Stimulated activated CD4-positive, alpha-beta T cell treated with anti-CD3 and anti-CD28 coated beads, Interleukin-12 subunit alpha, Interleukin-12 subunit beta, amount 100 ng/mL, for 4 hours (primary cell): ENCODE measurements at places on chromosomes 4 and X.

- no peak for DNase-seq
Observed at GRCh38 chr4:30462445-30463090, 257.6 kb upstream of the PCDH7 start.

DNA sequence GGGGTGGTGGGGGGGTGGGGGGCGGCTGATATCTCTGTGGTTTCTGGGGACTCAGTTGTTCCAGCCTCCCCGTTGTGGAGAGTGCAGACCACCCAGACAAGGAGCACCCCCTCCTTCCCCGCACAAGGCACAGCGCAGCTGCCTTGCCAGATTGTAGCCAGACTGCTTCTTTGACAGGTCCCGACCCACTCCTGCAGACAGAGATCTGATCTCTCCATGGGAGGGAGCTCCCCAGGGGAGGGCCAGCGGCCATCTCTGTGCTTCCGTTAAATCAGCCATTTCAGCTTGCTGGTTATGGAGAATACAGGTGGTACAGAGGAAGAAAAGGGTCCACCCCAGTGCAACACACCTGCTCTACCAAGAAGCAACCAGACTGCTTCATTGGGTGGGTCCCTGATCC, 80.8 kb downstream of the FGF16 start:
- no peak for DNase-seq

DNA sequence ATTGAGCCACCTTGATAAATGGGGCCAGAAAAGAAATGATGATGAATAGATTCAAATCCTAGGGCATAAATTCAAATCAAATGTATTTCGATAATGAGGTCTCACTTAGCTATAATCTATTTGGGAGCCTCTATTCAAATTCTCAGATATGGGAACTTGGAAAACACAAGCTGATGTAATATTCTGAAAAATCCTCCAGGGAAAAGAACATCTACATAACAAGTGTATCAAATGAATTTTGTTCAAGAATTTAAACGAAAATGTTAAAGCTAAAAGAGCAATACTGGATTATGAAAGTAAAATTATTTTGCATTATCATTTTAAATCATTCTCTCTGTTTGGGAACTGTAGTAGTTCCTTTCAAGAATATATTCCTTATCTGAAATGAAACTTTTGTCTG, 38.9 kb upstream of the RAP1GDS1 start:
- DNase-seq: no peak

GRCh38 chr4:96036781-96037180, 196.9 kb downstream of the PDHA2 start:
- DNase-seq: no peak

DNA sequence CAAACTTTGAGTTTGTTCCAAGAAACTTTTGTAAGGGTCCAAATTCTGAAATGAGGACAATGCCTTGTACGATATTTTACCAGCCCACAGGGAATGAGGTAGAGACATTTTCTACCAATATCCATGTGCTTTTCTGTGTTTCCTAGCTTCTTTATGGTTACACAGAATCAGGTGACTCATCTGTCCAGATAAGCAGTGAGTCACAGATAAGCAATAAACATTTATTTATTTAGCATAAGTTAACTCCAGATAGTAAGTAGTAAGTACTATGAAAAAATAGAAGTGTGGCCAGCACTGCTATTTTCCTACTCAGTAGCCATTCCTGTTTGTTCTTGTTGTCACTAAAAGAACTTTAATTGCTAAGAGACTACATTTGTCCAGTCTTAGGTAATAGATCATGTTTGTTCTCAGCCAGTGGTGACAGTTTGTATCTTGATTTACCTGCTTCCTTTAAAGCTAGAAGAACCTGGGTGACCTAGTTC, 7.4 kb downstream of the AFF1 start:
- no peak for DNase-seq

DNA sequence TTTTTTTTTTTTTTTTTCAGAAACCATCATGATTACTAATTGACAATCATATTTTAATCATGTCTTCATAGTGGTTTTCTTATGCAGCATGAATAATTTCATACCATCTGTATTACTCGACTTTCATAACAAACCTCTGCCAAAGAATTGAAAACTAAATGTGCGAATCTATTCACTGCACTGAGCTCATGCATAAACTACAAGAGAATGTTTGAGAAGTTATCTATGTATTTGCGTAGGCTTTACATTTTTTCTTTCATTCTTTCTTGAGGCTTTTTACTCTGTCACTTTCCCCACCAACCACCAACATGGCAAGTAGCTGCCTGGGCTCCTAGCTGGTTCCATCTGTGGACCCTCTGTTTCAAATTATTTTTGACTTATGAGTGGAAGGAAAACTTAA, 1761.0 kb downstream of the STIM2 start:
- no peak for DNase-seq

DNA sequence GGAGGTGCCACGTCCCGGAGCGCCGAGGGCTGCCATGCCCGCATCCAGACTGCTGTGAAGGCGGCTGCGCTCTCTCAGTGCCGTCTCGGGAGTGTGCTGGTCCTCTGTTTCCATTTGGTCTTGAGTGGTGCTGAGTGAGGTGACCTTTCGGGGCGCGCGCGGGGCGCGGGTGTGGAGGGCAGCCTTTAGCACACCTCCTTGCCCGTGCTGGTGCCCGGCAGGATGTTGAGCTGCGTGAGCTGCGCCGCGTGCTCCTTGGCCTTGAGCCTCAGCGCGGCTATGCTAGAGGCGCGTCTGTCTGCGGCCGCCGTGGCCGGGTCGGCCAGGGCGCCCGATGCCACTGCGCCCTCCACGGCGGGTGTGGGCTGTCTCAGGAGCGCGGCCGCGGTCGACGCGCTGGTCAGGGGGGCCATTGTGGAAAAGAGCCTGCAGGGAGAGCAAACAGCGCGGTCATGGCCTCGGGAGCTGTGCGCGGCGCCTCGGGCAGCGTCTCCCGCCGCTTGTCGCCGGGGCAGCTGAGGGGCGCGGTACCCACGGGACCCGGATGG, 11.2 kb downstream of the ARX start:
- DNase-seq: no peak

DNA sequence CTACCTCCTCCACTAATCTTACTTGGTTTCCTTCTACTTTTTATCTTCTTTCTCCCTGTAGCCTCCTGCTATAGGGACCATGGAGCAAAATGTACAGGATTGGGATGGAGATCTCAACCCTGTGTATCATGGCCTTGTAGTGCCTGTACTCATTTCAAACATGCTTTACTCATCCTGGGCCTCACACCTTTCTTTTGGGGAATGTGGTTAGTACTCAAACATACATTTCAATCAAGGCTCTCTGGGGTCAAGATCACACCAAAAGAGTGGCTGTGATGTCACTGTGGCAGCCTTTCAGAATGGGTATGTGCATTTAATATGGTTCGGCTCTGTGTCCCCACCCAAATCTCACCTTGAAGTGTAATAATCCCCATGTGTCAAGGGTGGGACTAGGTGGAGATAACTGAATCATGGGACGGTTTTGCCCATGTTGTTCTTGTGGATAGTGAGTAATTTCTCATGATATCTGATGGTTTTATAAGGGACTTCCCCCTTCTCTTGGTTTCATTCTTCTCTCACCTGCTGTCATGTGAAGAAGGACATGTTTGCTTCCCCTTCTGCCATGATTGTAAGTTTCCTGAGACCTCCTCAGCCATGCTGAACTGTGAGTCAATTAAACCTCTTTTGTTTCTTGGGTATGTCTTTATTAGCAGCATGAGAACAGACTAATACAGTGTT, 205.1 kb downstream of the RASL11B start:
- DNase-seq: no peak

- DNase-seq: no peak
Observed at GRCh38 chrX:11064851-11065600, 46.1 kb upstream of the HCCS start.

DNA sequence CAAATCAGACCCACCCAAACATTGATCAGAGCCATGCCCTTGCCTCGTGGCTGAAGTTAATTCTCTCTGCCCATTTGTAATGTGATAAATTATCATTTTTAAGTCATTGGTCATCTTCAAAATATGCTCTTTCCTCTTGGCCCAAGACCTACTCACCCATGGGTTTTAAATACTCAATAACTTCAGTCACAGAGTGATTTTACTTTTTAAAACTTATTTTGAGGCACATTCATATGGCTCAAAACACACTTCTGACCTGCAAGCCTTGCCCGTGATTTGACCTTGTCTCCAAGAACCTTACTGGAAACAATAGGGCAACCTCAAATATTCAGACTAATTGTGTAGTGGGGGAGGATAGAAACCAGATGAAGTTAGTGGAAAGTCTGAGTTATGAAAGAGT, 176.2 kb upstream of the LNX1 start:
- no peak for DNase-seq

DNA sequence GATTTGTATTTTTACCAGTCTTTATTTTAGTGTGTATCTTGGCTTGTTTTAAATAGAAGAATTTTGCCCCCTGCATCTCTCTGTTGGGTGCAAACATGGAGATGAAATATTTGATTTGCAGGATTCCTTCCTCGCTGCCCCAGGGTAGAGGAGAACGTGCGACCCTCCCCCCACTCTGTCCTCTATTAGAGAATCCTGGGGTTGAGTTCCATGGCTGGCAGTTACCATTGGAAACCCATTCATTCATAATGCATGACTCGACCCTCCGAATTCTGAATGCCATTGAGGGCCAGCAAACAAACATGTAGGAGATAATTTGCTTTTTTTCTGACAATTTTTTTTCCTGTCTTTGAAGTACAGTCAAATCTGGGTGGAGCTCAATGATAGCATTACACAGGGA, 53.7 kb downstream of the TRIM2 start:
- no peak for DNase-seq

DNA sequence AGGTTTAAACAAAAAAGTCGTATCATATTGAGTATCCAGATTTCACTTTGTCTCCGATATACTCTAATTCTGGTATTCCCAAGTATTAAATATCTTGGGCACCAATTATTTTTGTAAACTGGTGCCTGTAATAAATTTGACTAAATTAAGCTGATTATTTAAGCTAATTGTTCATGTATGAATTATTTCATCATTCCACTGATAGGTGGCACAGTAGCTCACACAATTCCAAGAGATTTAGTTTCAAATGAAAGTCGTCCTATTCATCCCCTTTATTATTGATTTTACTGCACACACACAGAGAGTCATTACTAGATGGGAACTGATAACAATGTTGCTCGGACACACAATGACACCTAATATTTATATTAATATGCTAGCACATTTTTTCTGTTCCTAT, 432.4 kb downstream of the DMD start:
- DNase-seq: no peak

DNA sequence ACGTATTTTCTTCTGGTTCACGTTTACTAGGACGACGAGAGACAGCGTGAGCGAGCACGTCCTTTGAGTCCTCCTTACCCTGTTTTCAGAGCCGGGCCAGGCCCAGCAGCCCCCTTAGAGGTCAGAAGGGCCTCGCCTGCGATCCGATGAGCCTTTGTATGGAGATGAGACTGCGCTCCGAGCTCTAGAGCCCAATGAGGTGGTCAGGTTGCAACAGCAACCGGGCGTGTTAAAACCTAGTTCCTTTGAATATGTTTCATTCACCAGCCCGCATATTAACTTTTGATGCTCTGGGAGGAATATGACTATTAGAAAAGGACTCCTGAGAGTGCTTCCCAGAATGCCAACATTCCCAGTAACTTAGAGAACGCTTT, 55.6 kb upstream of the TADA2B start:
- no peak for DNase-seq

DNA sequence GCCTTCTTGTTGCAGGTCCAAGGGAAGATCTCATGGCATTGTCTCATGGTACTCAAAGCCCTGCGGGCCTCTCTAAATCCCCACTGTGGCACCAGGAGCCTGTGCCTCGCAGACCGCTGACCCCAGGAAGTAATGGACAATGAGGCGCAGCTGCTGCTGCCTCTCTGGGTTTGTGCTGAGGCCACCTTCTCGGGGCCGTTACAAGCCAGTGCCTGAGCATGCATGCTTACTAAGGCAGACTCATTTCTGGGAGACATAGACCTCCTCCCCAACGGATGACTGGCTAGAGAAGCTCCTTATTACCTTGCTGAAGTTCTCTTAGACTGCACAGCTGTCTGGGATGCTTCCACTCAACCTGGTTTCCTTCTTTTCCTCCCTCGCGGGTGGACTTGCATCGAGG, 1.3 kb downstream of the BDH2 start:
- no peak for DNase-seq

DNA sequence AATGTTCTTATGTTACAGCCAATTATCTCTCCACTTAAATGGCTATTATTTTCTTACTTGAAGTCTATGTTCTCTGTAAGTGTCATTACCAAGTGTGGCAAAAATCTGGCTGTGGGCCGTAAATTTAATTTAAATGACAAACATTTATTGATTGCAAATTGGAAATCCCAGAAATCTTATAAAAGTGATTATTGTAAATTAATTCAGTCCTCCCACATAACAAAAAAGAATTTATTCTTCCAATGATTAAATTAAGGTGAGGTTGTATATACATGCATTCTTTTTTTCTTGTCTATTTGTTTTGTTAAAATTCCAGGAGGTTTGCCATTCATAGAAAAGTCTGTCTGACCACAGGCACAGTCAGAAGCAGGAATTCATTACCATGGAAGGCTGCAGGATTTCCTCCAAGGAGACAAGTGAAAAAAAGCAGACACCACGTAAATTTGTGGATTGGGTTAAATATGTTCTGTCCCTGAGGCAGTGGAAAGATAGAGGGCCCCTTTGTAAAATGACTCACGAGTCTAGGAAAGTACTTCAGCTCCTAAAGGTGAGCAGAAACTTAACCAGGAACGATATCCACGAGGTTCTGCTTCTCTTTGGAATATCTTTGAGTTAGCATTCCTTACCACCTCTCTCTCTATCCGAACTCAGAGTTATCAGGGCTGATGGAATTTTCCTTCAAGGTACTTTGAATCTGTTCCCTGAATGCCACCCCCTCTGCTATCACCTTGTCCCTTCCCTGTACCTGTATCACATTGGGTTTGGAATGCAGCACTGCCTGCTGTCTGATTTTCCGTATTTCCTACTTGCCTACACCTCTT, 10.7 kb downstream of the PPARGC1A start:
- DNase-seq: no peak

DNA sequence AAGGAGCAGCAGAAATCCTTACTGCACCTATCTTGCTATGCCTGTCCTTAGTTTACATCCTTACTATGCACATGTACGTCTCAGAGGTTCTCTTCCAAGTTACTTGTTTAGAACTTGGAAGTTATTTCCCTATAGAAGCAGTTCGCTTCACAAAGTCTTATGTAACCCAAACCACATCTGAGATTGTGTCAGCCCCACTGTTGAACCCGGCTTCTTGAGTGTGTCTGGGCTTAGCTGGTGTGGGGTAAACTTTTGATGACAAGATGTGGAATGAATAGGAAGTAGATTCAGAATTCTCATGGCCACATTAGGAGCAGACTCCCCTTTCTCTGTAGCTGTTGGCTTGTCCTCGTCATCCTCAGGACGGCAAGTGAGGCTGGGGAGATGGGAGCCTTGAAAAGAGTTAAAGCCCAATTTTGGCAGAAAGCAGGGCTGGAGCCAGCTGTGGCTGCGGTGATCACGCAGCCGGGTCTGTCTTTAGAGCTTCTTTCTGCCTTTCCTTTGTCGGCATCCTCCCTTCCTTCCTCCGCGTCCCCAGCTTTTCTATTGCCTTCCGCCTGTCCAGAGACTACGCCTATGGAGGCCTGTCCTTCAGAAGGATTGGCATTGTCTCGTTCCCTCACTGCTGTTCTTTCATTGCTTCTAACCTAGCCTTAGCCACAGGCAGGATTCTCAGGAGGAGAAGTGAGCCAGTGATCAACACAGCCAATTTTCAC, 23.0 kb upstream of the LIMCH1 start:
- DNase-seq: no peak
